ENCODE measurements at places on chromosomes 6 and 20. TPM values are rescaled to one million over a fixed set of nuclear protein-coding genes. Genes with fewer than 3 reads are reported as not detected.

BRPF3 gene
- 22.8 TPM for total RNA-seq

GRCh38 chr6:63560801-63561287 lies 11.4 kb upstream of the LOC128125822 start:
- H3K4me1 ChIP-seq, result peaks cover 1% of the 10 kb centered on the region
- H3K36me3 ChIP-seq, result no peaks in the 10 kb centered on the region
- H3K4me3 ChIP-seq, result no peak overlapping the region
- no peak overlapping the region for H3K27ac ChIP-seq

DNA sequence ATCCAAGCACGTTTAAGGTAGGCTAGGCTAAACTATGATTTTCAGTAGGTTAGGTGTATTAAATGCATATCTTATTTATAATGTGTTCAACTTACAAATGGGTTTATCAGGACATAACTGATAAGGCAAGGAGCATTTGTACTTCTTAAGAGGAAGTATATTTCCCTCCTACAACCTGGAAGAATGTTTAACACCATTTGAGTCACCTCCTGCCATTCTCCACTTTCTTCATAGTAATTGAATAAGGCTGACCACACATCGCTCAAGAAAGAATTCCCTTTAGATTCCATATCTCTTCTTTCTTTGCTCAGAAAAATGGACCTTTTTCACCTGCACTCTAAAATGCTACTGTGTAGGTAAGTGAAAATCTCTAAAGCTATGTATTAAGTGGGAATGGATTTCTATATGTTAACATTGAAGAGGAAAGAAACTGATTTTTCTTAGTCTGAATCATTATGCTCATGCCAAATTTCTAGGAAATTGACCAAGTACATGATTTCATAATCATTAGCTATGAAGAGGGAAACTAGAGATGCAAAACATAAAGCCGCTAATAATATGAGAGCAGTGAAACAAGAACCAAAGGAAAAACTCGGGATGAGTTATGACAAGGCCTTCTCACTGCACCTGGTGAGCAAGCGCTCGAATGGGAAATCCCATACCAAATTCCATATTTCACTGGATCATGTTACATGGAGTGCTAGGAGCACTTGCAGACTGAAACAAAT lies 210.4 kb downstream of the ALDH8A1 start:
- no peaks in the 10 kb centered on the region for H3K27me3 ChIP-seq
- no peak overlapping the region for H3K27ac ChIP-seq
- H3K36me3 ChIP-seq, result no peaks in the 10 kb centered on the region

DNA sequence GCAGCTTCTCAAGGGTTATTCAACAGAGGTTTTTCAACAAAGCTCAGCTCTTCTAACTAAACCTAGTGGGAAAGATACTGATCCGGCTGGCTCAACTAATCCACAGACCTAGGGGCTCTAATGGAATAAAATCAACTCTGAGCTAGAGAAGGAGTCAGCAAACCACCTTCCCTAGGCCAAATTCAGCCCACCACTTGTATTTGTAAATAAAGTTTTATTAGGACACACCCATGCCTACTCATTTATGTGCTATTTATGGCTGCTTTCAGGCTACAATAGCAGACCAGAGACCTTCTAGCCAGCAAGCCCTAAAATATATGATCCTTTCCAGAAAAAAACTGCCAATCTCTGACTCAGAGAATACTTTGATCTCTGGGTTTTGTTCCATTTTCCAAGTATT lies 6.0 kb upstream of the RAB22A start:
- no peak for DNase-seq
- H3K4me1 ChIP-seq, result peaks cover 25% of the 10 kb centered on the region
- H3K27me3 ChIP-seq, result no peaks in the 10 kb centered on the region
- H3K4me3 ChIP-seq, result no peak overlapping the region
- H3K36me3 ChIP-seq, result peaks cover 13% of the 10 kb centered on the region

RIPOR2 gene
- total RNA-seq, result 19.3 TPM

DNA sequence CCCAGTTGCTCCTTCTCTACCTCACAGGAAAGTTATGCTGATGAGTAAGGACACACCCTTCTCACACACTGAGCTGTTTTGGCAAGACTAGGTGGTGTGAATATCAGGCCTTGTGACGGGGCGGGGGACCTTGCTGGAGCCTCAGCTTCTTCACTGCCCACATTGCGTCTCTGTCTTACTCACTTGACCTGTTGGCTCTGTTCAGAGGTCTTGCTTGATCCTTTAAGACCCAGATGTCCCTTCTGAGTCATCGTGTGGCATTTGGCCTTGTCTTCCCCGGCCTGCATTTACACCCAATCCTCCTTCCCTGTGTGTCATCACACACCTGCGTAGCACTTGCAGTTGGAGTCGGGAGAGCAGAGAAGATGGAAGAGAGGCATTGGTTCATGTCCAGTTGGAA lies 8.3 kb upstream of the PRND start:
- H3K4me1 ChIP-seq, result no peaks in the 10 kb centered on the region
- H3K27ac ChIP-seq, result no peak overlapping the region
- H3K36me3 ChIP-seq, result no peaks in the 10 kb centered on the region
- no peak for DNase-seq

GRCh38 chr6:165417278-165417865 lies 108.0 kb upstream of the C6orf118 start:
- no peak overlapping the region for H3K27ac ChIP-seq
- no peaks in the 10 kb centered on the region for H3K27me3 ChIP-seq
- no peaks in the 10 kb centered on the region for H3K4me1 ChIP-seq
- DNase-seq, result no peak
- peaks cover 5% of the 10 kb centered on the region for H3K36me3 ChIP-seq

CALHM6 gene
- total RNA-seq, result not detected
